ENCODE measurements at places on chromosomes 7 and 10.

DNA sequence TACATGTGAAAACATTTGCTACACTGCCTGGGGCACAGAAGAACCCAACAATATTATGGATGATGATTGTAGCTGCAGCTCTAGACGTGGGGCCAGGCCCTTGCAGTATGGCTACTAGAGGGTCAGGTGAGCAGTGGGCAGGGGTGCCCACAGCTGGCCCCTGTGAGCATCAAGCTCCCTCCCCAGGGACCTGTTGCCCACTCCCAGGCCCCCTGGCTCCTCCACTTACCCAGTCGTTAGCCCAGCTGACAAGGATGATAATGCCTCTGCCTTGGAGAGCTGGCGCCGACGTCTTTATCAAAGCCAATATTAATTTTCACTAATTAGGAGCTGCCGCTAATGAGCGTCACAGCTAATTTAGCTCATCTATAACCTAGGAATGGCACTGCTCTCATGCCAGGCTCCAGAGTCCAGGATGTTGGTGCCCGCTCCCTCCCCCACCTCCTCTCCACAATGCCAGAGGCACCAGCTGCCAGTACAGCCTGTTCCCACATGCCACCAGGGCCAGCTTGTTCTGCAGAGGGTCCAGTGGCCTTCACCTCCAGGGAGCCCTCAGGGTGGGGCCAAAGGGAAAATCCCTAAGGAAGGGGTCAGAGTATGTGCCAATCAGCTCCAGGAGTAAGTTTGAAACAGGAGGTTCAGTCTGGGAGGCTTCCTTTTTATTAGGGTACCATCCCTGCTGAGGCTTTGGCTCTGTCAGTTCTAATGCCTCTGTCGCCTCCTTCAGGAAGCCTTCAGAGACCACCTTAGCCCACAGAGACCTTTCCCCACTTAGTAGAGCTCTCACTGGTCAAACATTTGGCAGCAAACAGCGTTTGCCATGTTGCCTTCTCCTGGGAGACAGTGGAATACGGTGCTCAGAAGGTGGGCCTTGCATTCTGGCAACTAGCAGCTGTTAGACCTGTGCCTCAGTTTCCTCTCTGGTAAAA, 77.2 kb downstream of the CDH23 start:
- no peak for DNase-seq

GRCh38 chr7:16999541-17000267, 117.9 kb upstream of the AGR3 start:
- no peak for DNase-seq

DNA sequence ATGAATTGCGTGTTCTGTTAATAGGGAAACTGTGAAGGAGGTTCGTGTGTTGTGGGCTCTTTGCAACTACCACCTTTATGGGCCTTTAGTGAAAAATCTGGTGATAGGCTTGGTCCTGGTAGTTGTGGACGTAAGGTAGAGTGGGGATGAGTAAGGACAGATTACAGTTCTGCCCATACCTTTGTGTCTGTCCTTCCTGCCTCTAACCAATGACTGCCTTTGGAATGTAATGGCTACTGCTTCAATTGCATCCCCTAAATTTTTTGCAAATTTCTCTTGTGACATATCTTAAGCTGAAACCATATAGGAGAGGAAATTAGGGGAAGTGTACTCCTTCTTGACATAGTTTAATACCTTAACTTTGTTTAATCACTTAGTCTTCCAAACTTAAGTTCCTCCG, 82.3 kb downstream of the ADK start:
- DNase-seq = no peak

GRCh38 chr7:158130023-158130409, 457.6 kb downstream of the PTPRN2 start:
- DNase-seq = no peak

DNA sequence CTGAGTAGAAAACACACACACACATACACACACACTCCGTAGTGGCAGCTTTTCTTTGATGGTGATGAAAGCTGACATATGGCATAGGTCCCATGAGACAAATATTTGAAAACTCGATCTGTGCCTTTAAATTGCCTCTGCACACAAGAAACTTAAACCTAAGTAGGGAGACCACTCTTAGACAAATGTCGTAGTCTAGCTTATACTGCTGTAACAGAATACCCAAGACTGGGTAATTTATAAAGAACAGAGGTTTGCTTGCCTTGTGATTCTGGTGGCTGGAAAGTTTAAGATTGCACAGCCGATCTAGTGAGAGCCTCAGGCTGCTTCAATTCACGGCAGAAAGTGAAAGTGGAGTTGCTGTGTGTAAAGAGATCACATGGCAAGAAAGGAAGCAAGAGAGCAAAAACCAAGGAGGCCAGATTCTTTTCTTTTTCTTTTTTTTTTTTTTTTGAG, 489.4 kb upstream of the SORCS1 start:
- DNase-seq = peak; percentile 16

- peak; percentile 12 for DNase-seq
Observed at GRCh38 chr10:89301232-89301631, 614 bp upstream of the IFIT2 start.

DNA sequence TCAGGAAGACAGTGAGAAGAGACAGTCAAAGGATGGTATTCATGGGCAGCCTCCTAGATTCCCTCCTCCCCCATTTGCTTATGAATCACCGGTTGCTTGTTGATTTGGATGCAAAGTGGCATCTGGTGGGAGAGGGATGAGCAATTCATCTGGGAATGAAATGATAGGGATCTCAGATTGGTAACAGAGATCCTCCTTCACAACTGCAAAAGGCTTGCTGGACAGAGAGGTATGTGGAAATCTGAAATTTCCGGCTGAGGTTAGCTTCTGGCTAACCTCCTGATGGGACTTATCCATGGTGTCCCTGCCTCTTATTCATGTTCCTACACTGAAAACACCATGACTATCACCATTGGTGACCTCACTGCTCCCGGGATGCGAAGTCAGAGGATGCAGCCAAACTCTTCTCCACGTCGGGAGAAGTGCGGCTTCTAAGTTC, 48.4 kb upstream of the PODXL start:
- no peak for DNase-seq

GRCh38 chr10:29141761-29142160, 147.1 kb upstream of the LYZL1 start:
- no peak for DNase-seq

DNA sequence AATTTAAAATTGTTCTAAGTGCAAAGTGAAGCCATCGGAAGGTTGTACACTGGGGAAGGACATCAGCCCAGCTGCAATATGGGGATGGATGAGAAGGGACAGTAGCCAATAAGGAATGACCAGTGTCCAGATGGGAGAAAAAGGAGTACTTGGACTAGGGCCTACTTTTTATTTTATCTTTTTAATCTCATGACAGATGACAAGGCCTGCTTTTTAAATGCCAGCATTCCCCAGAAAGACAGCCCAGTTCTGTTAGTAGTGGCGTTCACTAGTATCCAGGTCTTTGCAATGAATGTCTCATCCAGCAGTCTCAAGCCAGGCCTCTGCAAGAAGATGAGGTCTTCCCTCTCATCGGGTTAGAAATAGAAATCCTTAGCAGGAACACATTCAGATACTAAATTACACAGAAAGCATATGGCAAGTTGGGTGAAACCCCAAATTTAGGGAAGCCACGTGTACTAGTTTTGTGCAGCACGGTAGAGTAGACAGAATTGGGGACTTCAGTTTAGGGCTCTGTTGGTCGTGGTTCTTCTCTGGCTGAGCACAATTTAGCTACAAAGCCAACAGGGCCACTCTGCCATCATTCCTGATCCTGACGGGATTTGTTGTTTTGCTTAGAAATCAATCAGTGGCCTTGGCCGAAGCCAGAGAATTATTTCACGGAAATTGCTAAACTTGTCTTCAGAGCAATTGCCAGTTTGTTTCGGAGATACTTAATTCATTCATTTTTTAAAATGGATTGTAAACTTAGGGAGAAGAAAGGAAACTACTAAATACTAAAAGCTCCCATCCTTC, 227.8 kb downstream of the ARHGAP21 start:
- no peak for DNase-seq

- DNase-seq = no peak
Observed at GRCh38 chr10:62059217-62059920, 157.9 kb downstream of the ARID5B start.

GRCh38 chr10:88181902-88182600, 318.6 kb downstream of the PTEN start:
- no peak for DNase-seq

DNA sequence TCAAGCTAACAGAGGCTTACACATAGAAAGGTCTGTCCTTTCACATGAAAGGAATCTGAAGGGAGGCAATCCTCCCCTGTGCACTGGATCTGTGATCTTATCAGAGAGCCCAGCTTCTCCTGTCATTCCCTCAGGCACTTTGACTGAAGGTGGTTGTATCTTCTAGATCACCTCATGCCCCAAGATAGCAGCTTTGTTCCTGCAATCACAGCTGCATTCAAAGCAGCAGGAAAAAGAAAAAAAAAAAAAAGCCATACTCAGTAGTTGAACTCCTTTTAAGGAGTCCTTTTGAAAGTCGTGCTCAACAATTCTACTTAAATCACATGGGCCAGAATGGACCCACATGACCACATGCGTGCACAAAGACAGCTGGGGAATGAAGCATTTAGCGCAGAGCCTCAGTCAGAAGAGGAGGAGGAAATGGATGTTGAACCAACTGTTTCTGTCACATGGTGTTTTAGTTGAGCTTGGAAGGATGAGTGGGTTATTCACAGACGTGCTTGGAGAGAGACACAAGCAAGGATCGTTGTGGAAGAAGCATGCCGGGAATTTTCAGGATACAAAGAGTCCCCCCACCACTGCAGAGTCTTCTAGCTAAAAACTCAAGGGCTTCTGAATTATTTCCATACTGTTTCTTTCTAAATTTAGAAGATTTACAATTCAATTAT, 13.0 kb upstream of the PFKP start:
- DNase-seq = peak; percentile 44

DNA sequence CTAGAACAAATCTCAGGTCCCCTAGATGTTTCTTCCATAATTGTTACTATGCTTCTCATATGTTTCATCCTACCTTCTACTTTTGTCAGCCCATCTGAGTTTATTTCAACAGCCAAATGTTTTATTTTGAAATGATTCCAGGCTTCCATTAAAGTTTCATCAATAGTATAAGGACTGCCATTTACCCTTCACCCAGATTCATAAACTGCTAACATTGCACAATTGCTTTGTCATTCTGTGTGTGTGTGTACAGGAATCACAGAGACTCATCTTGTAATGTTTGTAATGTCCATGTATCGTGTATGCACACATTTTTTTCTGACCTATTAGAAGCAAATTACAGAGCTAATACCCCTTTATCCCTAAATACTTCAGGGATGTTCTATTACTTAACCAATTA, 25.5 kb downstream of the MMRN2 start:
- DNase-seq = no peak

- no peak for DNase-seq
Observed at GRCh38 chr7:88147949-88148348, 71.9 kb downstream of the SRI start.

GRCh38 chr10:103584216-103585010, 90.9 kb downstream of the NEURL1 start:
- no peak for DNase-seq

GRCh38 chr7:28697913-28698563, 260.1 kb downstream of the TRIL start:
- DNase-seq = no peak

DNA sequence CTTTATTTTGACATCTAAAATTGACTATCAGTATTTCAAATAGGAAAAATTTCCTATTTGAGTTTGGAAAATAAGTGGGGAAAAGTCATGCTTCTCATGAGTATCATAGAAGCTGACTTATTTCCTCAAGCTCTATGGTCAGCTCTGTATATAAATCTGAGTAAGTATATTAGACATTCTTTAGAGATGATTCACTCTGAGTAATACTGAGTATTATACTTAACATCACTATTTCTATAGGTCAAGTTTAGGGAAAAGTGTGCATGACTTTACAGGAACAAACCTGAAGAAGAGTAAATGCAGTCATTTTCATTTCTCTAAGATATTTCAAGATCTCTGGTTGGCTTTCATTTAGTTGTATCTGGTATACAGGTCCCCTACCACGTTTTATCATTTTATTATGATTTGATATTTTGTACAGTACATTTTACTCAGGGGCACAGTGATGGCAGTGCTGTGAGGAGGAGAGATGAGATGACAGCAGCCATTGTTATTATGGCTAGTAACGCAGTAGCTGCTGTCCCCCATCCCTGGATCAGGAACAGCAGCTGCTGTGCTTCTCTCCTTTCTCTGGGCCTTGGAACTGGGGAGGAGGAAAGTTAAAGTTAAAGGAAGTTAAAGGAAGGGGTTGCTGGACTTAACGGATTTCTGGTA, 15.2 kb downstream of the SND1 start:
- no peak for DNase-seq

GRCh38 chr10:86217371-86218080, 149.1 kb downstream of the GRID1 start:
- no peak for DNase-seq

DNA sequence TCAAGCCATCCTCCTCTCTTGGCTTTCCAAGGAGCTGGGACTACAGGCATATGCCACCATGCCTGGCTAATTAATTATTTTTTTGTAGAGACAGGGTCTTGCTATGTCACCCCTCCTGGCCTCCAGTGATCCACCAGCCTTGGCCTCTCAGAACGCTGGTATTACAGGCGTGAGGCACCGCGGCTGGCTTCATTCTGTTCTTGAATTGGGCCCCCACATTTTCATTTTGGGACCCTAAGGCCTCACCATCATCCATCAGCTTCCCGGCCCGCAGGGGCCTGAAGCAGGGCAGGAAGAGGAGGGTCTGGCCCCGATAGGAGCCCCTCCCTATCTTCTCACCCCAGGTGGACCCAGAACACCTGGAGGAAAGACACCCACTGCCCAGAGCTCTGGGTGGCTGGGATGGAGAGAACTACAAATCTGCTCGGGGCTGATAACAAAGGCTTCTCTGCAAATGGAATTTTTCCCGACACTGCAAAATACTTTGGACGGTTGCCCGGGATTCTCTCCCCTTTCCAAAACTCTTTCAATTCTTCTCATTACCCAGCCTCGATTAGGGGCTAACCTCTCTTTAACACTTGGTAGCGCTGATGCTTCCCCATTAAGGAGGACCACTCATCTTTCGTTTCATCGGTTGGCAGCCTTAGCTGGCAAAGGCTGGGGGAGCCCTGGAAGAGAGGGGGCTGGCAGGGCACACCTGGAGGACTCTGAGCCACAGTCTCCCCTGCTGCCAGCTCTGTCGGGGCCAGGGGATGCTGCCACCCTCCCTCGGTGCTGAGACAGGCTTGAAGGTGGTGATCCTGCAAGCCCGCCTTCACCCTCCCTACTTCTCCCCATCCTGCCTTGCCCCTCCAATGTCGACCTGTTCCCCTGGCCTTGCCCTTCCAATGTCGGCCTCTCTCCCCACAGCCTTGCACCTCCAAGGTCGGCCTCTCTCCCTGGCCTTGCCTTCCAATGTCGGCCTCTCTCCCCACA, 81.0 kb upstream of the GNA12 start:
- no peak for DNase-seq

- DNase-seq = no peak
Observed at GRCh38 chr7:156638443-156639077, 2.0 kb upstream of the RNF32 start.
